Stimulated activated naive B cell treated with anti-CD40 and anti-IgM and Interleukin-4, amounts not matched to agents 10 μg/mL and 1 μg/mL and 100 μg/mL, for 72 hours (primary cell): ENCODE measurements at places on chromosomes 1 and 21.
A peak's percentile ranks its signal among the peaks of the same experiment; 100 is the strongest.

GRCh38 chr1:35707601-35708440 is 10.9 kb downstream of the C1orf216 start:
- DNase-seq = no peak

DNA sequence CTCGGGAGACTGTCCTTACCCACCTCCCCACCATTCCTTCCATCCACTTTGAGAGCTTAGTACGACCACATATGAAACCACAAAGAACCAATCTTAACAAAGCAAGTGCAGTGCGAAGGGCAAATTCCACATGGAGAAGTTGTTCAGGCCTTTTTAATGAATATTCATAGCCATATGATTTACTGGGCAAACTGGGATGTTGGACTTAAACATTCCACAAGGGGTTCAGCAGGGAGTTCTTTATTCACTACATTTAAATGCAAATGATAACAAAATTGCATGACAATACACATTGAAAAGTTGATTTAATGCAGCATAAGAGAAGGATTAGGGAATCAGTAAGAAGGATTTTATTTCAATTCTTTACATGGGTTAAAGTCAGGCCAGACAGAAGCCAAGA is 14.7 kb downstream of the NMNAT2 start:
- no peak for DNase-seq

- peak; percentile 44 for DNase-seq
Measured at GRCh38 chr21:38831526-38832467, 26.1 kb downstream of the ETS2 start.

DNA sequence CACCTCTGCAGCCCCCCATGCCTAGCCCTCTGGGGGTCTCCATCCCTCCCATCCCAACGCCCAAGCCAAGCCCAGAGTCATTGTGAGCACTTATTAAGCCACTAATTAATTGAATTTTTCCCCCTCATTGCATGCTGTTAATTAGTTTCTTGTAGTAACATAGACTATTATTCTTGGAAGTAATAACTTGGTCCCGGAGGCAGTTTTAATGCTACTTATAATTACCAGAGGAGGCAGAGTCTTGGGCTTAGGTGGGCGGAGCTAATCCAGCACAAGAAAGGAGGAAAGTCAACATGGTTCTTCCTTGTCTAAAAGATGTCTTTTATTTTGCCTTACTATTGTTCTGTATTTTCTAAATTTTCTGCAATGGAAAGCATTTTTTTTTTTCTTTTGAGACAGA is 27.7 kb downstream of the FBXO2 start:
- no peak for DNase-seq

GRCh38 chr1:41719128-41719527 is 199.6 kb downstream of the HIVEP3 start:
- no peak for DNase-seq
